ENCODE measurements at places on chromosomes 2 and 18.

- no peak for DNase-seq
Measured at GRCh38 chr18:398935-399630, 101.4 kb downstream of the COLEC12 start.

- DNase-seq: no peak
Measured at GRCh38 chr2:176612736-176613135, 343.5 kb downstream of the MTX2 start.

- no peak for DNase-seq
Measured at GRCh38 chr2:100178085-100178788, 35.8 kb upstream of the AFF3 start.

DNA sequence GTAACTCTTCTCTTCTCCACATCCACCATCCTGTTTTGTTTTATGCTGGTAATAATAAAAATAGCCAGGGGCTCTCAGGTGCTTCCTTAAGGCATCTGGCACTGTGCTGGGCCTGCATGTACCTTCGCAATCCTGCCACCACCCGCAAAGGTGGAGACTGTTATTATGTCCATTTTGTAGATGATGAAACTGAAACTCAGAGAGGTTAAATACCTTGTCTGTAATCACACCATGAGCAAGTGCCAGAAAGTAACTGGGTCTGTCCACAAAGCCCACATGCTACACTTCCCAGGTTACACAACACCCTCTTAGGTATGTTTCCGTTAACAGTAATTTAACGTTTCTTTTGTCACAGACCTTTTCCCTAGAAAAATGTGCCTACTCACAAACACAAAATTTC, 27.0 kb downstream of the NRP2 start:
- no peak for DNase-seq

DNA sequence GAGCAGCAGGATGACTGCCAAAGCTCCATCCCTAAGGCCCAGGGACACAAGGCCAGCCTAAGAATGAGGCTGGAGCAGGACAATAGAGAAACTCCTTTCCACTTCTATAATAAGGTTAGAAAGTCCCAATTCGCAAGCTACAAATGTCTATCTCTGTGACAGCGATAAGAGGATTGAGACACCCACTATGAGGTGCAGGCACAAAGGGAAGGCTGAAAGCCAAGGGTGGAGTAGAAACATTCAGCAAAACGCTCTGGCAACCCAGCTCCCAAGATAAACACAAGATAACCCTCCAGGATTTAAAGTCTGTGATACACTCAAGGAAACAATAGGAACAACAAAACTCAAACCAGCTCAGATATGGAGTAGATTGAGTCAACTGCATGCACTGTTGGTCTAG, 418.0 kb upstream of the UBE2E3 start:
- DNase-seq: no peak

- DNase-seq: peak; percentile 62
Measured at GRCh38 chr2:127386764-127387654, 766 bp downstream of the MAP3K2 start.

DNA sequence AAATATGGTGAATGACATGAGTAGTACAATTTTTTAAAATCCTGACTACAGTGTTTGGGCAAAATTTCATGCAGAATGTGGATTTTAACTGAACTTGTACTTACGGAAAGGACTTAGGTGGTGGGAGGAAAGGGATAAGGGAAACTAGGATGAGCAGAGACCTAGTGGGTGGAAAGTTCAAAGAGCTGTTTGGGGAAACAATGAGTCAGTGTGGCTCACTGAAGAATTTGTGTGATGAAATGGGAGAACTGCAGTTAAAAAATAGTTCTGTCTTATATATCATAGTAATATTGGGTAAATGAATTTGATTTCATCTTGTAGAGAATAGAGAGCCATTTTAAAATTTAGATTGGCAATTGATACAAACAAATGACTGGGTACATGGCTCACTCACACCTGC, 220.1 kb upstream of the CTAGE1 start:
- no peak for DNase-seq

DNA sequence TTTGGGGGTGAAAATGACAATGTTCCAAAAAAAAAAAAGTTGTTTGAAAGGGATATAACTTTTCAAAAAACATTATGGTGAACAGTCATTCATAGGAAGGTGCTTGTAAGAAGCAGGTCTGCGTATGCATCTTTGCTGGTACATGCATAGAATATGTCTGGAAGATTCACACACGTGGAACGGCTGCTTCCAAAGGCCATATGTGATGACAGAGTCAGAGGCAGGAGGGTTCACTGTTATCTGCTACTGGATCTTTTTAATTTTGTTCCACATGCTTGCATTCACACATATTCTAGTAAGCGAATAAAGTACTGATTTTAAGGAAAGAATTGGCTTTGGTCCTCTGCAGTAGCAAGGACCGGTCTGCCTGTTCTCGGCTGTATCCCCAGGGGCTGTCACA, 193.4 kb downstream of the SMAD7 start:
- DNase-seq: no peak

DNA sequence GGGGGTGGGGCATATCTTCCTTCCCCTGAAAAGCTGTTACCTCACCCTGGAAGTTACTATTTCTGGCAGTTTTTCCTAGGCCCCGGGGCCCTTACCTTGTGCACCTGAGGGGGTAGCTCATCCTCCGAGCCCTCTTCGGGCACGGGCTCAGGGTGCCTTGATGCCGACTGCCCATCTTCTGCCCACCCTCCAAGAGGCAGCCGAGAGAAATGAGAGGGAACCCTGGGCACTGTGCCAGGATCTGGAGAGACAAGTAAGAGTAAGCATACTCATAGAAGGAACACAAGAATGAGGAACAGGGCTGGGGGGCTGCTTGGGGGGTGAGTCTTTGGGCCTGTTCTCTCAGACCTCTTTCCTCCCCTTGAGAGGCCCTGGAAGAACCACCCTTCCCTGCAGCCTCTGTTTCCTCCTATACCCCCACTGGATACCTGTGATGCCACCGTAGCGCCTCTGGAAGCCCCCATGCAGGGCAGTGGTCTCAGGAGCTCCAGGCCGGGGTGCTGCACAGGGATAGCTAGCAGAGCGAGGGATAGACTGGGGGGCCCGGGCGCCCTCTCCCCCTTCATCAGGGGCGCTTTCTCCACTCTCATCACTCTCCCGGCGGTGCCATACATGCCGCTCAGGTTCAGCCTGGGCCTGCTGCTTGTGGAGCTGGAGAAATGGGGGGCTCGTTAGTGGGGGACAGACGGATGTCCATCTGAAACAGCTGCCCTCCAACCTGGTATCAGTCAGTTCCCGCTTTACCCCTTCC, 2.1 kb upstream of the ABCB6 start:
- DNase-seq: no peak

- no peak for DNase-seq
Measured at GRCh38 chr2:54801352-54801751, 77.9 kb downstream of the EML6 start.

GRCh38 chr2:201994973-201995638, 38.5 kb upstream of the FZD7 start:
- no peak for DNase-seq

- DNase-seq: no peak
Measured at GRCh38 chr2:187504312-187504921, 49.8 kb downstream of the TFPI start.

GRCh38 chr2:72932805-72933204, 15.5 kb downstream of the EMX1 start:
- no peak for DNase-seq

DNA sequence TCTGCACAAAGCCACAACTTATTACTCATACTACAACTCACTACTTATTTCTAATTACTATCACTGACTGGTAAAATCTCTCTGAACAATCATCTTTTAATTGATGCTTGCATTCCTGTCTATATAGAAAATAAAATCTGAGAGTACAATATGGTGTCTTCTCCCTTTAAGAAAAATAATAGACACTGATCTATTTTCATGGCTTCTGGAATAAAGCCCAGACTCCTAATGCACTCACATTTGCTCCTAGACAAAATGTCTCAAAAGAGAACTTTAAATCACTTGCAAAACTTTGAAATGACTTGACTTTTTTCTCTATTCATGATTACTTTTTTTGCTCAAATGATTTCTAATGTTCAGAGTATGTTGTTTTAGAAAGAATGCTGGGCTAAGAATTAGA, 28.7 kb downstream of the ESCO1 start:
- no peak for DNase-seq

DNA sequence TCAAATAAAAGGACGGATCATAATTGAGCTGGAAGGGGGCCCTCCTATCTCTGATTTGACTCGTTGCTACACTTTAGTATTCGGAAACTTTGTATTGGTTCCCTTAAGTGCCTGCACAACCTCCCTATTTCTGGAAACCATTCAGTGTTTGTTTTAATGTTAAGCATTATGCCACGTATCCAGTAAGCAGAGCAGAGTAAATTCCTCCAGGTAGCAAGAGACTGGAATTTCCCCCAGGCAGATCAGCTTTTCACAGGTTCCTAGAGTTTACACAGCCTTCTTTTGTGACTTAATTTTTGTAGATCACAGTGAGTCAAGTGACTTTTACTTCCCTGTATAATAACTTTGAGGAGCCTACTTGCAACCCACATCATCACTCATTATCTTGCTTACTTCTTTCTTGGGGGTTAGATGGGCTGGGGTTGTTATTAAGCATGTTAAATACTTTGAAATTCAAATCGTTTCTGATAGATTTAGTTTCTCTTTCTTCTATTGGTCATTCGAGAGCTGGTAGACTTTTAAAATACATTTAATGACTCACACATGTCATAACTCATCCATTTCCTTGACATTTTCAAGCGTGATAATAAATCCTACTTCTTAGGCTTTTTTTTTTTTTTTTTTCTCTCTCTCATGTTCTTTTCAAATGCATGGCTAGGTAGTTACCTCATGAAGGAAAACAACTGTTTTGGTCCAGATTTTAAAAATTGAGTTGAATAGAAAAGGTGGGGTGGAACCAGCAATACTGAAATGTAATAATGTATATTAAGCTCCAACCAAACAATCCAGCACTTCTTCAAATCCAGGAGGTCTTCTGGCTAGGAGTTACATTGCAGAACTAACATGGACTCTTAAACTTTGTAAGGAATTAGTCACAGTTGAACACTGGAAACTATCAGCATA, 219.3 kb downstream of the NEDD4L start:
- no peak for DNase-seq

DNA sequence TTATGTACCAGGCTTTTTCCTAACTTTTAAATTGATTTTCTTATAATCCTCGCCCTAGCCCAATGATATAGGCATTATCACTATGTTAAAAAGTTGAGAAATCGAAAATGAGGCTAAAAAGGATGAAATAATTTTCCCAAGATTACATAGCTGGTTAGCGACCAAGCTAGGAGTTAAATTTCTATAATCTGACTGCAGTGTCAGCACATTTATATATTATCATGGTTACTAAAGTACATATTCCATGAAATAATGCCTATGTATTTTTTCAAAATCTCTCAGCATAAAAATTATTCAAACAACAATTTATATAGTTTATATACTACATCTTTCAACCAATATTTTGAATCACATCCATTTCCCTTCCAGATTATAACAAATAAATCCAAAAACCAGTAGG, 317.3 kb upstream of the TFPI start:
- DNase-seq: no peak

DNA sequence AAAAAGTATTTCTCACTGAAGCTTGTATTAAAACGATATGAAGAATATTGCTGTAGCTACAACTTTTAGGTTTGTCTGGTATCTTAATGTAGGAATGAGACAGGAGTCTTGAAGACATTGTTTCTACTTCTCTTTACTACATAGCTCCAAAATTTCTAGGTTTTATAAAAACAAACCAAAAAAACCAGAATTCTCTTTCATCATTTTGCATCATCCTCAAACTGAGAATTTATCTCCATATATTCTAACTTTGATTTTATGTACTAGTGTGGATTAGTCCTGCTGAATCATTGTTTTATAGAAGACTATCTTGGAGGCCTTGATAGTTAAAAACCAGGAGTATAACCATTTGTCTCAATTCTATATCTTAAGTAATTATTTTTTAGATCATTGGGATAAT, 100.2 kb downstream of the ICA1L start:
- no peak for DNase-seq

- DNase-seq: no peak
Measured at GRCh38 chr2:151973013-151973900, 125.6 kb downstream of the CACNB4 start.

Measured in stimulated activated CD8-positive, alpha-beta memory T cell treated with anti-CD3 and anti-CD28 coated beads, Interleukin-12 subunit alpha, Interleukin-12 subunit beta, amount 100 ng/mL, for 1 hour (primary cell).